Fibroblast of upper back skin (primary cell): ENCODE measurements at places on chromosomes 2 and 18.

DNA sequence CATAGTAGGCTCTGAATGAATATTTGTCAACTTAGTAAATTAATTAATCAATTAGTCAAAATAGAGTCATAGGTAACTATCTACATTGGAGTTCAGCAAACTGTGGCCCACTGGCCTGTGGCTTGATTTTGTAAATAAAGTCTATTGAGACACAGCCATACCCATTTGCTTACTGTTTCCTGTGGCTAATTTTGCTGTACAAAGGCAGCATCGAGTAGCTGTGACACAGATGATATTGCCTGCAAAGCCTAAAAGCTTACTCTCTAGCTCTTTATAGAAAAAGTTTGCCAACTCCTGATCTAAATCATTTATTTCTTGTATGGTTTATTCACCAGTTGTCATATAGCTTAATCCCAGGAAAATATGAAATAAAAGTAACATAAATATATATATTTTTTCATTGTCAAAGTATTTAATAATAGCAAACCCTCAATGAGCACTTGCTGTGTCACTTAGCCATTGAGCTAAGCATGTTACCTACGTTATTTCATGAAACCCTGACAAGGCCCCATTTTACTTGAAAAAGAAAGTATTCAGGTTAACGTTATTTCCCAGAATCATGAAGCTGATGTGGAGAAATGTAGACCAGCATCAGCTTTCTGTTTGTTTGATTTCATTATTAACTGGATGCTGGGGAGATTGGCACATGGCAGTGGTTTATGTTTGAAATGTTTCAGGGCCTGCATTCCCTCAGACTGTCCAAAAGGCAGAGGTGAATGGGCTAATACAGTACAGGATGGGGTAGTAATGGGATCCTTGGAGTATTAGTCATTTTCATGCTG lies 69.6 kb downstream of the ICOS start:
- DNase-seq, result no peak

DNA sequence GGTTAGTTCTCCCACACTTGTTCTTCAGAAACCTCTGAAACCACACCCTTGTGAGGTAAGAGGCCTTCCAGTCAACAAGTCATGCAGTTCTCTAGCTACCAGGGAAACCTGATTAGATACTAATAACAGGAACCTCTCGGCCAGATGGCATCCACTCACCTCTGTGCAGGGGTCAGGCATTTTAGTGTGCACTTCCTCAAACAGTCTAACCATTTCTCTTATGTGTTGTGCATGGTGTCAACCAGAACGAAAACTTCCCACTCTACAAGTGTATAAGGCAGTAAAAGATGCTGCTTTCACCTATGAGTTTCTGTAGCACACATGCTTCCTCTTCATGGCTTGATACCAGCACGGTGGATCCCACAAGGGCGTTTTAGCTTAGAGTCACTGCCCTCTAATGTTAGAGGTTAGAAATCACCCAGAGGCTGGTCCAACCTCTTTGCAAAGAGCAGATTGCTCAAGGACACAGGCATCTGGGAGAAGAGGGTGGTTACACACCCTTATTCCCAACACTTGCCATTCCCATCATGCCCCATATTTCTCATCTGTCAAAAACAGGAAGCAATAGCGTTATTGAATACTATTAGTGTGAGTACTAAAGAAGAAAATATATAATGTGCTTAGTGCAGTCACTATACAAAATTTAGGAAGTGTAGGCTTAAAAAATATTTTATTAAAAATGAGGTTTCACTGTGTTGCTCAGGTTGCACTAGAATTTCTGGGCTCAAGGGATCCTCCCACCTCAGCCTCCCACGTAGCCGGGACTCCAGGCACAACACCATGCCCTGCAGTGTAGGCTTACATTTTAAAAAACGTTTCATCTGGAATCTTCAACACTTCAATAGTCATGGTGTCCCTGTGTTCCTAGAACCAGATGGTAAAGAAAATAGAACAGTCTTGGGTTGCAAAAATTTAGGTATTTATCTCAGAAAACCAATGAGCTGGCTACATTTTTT lies 34.5 kb upstream of the RAB31 start:
- DNase-seq, result peak; percentile 73

DNA sequence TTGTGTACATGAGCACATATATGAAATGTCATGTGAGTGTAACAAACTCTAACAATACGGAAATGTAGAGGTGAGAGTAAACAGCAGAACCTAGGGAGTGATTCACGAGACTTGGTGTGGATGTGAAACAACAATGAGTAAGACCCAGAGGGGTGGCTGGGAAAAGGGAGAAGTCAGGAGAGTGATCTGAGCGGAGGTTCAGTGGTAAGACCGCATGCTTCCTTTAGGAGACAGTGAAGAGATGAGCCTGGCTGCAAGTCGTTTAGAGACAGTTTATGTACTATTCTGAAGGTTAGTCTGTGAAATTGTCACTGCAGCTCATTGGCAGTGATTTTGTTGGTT lies 150.6 kb downstream of the PRPF40A start:
- DNase-seq, result no peak

DNA sequence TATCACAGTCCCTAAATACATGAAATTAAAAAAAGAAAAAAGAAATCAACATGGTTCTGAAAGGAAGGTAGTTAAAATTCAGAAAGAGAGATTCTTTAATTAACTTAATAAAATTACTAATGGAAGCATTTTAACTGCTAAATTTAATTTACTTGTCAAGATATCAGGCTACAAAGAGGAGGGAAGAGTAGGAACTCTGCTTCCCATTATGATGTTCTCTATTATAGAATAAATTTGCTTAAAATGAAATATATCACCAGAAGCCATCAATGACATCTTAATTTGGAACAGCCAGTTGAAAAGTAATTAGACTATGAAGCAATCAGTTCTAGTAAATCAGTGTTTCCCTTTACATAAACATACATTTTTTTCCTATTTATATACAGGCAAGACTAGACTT lies 611.8 kb upstream of the FANCL start:
- no peak for DNase-seq

- DNase-seq, result no peak
Measured at GRCh38 chr18:62771494-62772270, 56.3 kb downstream of the PHLPP1 start.

- DNase-seq, result no peak
Measured at GRCh38 chr2:236342951-236343350, 78.7 kb upstream of the ASB18 start.

GRCh38 chr2:10159086-10159485 lies 36.5 kb downstream of the RRM2 start:
- DNase-seq, result no peak

- DNase-seq, result peak; percentile 60
Measured at GRCh38 chr2:189002079-189002478, 27.9 kb downstream of the COL3A1 start.

DNA sequence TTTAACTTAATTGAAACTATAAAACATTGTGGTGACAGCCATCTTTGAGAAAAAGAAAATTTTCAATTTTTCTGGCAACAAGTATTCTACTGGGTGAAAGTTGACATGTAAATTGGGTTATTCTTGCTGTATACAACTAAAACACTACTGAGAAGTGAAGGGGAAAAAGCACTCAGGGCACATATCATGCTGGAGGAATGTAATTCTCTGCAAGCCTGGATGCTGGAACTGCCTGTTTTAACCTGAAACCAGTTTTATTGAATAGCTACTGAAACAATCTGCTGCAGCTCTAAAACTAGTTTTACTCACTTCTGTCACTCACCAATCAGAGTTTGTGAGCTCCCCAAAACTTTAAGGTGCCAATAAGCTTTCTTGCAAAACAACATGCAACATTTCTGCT lies 1136.0 kb downstream of the LRP1B start:
- no peak for DNase-seq

GRCh38 chr2:71538241-71538640 lies 84.9 kb downstream of the DYSF start:
- no peak for DNase-seq

GRCh38 chr2:207090389-207090788 lies 75.4 kb downstream of the KLF7 start:
- DNase-seq, result no peak

- no peak for DNase-seq
Measured at GRCh38 chr2:71613953-71614925, 160.9 kb downstream of the DYSF start.

GRCh38 chr2:226475650-226476049 lies 324.0 kb downstream of the IRS1 start:
- peak; percentile 91 for DNase-seq

- peak; percentile 64 for DNase-seq
Measured at GRCh38 chr2:111122631-111123421, 2.1 kb downstream of the BCL2L11 start.

- DNase-seq, result peak; percentile 22
Measured at GRCh38 chr2:220469201-220469600, 841.8 kb downstream of the SLC4A3 start.

- no peak for DNase-seq
Measured at GRCh38 chr18:55268628-55269275, 309.5 kb upstream of the CCDC68 start.

DNA sequence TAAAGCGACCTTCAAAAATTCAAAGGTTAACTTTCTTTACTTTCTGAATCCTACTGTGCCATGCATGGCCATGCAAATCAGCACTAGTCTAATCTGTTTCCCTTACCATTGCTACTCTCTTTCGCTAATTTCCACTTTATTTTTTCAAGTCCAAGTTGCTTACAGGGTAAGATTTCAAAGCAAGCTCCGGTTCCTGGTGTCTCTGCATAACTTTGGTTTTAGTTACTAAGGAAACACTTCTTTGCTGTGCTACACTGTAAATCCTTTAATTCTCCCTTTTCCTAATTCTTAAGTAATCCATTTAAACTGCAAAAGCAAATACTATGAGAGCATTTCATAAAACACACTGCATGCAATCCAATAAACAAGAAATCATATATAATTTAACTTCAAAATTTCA lies 383.5 kb upstream of the LYPD1 start:
- DNase-seq, result no peak

GRCh38 chr2:74715880-74716279 lies 61.8 kb downstream of the SEMA4F start:
- no peak for DNase-seq

GRCh38 chr18:22363867-22364463 lies 53.8 kb downstream of the CTAGE1 start:
- no peak for DNase-seq
